ENCODE measurements at places on chromosomes 5 and 9. TPM values are rescaled to one million over a fixed set of nuclear protein-coding genes. Genes with fewer than 3 reads are reported as not detected.

DNA sequence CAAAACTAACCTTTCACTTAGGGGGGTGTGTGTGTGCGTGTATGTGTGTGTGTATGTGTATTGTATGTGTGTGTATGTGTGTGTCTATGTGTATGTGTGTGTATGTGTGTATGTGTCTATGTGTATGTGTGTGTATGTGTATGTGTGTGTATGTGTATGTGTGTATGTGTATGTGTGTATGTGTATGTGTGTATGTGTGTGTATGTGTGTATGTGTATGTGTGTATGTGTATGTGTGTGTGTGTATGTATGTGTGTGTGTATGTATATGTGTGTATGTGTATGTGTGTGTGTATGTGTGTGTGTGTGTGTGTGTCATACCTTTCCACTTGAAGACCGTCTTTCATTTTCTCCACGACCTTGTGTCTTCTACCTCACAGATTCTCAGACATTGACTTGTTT, 20.8 kb upstream of the FLT4 start:
- no peak for DNase-seq

DNA sequence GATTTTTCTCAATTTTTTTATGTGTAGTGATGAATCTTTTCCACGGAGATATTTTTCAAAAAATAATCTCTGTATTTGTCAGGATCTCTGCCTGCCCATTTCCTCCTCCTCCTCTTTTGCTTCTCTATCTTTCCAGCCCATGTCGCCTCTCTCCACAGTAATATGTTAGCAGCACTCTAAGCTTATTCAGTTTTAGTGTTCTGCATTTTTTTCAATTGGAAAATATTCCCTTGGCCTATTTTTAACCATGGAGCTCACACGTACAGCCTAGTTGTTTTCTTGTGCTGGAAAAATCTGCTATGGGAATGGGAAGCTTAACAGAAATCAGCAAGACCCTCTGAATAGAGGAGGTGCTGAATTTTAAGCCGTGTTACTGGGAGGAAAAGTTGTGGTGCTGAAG, 16.3 kb downstream of the TRPC7 start:
- DNase-seq = no peak

MATR3 gene
- 506 TPM for total RNA-seq

- no peak for DNase-seq
Measured at GRCh38 chr9:129901993-129902739, 66.9 kb downstream of the USP20 start.

PCDHB6 gene
- total RNA-seq = 0.52 TPM

DNA sequence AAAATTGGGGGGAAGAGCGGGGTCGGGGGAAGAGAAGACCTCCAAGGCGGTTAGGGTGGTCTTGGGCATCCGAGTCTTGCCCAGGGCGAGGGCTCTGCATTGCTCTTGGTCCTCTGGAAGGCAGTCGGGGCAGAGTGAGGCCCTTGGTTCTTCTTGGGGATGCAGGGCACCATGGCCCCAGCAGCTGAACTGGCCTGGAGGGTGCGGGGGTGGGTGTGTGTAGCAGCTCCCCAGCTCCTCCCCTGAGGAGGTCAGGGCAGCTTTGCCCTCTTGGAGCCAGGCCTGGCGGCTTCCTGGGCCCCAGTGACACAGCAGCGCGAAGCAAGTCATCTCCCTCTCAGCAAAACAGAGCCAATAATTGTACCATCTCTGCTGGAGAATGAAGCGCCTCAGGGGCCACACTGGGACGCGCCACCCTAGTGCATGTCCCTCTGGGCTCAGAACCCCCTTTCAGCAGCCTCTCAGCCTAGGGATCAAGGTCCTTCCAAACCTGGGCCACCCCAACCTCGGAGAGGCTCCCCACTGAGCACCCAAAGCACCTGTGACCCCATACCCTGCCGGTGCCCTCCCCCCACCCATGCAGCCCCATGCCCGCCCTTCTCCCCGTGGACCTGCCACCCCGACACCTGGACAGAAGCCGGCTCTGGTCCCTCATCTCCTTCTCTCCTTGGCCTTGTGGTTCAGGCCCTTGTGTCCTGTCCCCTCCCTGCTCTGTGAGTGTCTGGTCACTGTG, 10.4 kb upstream of the RXRA start:
- DNase-seq = no peak

- no peak for DNase-seq
Measured at GRCh38 chr9:122988920-122989621, 44.4 kb upstream of the GPR21 start.

DNA sequence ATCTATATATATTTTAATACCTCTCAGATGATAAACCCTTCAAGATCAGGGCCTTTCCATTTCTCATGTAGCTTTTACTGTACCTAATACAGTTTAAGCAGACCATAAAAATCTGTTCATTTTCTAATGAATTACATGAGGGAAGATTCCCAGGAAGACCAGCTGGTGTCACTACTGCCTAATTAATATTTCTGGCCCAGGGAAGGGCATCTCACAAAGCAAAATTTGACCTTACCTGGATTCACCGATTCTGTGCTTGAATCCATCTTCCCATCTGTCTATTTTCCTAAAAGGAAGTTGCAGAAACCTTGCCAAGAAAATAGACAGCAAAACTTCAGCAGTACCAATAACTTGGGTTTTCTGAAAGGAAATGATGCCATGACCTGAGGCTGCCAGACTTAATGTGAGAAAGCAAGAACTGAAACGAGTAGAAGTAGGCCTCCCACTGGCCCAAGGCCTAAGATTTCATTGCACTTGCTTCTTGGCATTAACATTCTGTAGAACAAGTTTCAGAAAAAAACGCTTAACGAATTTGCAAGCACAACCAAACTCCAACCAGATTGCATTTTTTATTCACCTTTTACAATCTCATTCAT, 83.0 kb upstream of the GLIS3 start:
- DNase-seq = peak; percentile 66

SNCB gene
- 3.6 TPM for total RNA-seq

FCN1 gene
- total RNA-seq = not detected

DNA sequence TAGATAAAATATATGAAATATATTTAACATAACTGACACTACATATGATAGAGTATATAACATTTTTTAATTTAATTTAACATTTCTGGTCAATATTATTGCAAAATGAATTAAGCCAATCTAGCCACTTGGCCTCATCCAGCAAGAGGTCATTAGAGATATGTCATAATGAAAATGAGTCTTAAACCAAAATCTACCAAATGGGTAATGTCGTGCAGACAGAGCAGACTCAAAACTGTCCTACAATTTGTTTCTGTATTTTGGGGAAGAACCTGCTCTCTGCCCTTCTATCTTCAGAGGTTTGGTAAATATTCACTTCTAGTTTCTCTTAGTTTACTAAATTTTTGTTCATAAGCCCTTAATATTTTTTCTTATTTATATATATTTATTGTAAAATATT, 61.4 kb downstream of the ARHGEF28 start:
- no peak for DNase-seq

GRCh38 chr5:56612759-56613158, 202.6 kb upstream of the MAP3K1 start:
- DNase-seq = no peak

DNA sequence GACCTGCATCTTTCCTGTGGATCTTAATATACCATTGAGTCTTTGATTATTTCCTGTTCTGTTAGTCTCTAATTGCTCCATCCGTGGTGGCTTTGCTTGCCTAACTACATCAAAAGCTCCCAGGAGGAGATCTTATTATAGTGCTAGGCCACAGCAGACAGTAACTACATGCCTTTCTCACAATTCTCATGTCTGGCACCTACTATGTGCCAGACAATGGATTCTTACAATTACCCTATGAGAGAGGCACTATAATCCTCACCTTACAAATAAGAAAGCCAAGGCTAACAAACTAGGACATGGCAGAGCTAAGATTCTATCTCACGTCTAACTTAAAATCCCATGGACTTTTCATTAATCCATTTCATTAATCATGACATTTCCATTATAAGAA, 70.3 kb upstream of the TARS1 start:
- no peak for DNase-seq

DNA sequence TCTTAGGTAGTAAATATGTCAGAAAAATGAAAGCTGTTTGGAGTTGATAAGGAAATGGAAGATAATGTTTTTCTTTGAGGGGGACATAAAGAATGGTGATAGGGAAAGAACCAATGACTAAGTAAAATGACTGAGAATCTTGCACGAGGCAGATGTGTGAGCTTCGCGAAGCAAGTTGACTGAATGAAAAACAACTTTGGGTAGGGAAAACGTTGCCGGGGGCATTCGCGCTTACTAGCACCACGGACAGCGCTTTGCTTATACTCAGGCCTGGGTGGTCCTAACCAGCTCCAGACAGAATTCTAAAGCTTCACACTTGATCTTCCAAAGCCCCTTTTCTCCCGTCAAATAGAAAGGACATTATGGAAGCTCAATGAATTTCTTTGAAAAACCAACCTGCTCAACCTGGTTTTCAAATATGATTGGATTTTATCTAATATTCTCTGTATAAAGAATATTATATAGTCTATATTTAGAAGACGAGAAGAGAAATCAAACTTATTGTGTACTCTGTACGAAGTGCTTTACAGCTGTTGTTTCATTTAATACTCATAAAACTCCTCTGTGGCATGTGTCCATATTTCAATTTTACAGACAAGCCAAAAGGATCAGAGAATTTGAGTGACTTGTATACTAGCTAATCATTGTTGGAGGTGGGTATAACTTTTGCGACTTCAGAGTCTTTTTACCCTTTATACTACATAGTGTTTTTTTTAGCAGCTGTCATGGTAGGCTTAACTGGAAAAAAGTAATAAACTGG, 1.9 kb upstream of the CDKN2B start:
- peak; percentile 87 for DNase-seq

DNA sequence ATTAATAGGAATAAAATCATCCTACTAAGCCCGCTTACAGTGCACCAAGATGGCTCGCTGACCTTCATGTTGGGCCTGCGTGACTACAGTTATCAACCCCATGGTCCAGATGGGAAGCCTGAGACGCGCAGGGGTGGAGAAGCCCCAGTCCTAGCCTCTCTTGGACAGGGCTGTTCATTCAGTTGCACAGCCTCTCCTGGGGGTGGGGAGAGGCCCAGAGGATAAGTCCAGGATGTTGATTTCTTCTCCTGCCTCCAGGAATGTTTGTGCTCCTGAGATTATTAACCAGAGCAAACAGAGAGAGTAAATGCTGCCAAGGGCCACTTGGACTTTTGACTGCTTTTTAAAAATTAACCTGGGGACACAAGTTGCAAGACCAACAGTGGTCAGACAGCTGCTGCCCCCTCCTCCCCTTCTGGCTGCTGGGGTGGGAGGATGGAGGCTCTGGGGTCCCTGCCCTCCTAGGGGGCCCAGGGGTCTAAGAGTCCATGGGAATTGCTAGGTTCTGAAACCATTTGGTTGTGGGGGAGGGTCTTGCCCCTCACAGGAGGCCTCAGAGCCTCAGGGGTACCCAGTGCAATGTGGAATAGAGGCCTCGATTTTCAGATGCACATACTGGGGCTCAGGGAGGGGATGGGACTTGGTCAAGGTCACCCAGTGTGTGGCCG, 2.8 kb upstream of the AMBP start:
- DNase-seq = no peak

HTR4 gene
- not detected for total RNA-seq

- DNase-seq = no peak
Measured at GRCh38 chr9:82894548-82894947, 168.4 kb downstream of the RASEF start.

CDC25C gene
- total RNA-seq = 29.9 TPM

- no peak for DNase-seq
Measured at GRCh38 chr5:159527546-159528254, 197.4 kb upstream of the IL12B start.

TBC1D9B gene
- total RNA-seq = 34.5 TPM

GRCh38 chr5:144422018-144422727, 251.5 kb downstream of the KCTD16 start:
- DNase-seq = no peak
